IPS DF 19.7 (cell line): ENCODE measurements at places on chromosomes 16 and 17.

GRCh38 chr17:67223924-67224323 is 21.1 kb downstream of the HELZ start:
- no peak for DNase-seq

DNA sequence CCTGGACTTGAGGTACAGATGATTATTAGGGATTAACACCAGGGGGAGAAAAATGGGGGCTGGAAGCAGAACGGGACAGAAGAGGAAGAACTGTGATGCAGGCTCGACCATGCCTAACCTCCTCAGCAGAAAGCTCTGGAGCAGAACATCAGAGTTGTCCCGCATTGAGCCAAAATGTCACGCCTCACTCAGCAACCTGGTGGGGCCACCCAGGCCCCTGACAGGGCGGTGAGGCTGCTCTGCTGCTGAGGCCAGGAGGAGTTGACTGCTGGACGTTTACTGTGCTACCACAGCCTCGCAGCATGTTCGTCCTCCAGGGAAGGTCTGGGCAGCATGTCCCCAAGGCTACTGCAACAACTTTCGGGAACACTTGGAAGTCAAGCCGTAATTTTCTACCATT is 6.5 kb upstream of the ULK2 start:
- DNase-seq: no peak

- no peak for DNase-seq
Observed at GRCh38 chr17:74280093-74280513, 6.1 kb downstream of the DNAI2 start.

- no peak for DNase-seq
Observed at GRCh38 chr17:79721993-79722671, 8.6 kb upstream of the ENPP7 start.

DNA sequence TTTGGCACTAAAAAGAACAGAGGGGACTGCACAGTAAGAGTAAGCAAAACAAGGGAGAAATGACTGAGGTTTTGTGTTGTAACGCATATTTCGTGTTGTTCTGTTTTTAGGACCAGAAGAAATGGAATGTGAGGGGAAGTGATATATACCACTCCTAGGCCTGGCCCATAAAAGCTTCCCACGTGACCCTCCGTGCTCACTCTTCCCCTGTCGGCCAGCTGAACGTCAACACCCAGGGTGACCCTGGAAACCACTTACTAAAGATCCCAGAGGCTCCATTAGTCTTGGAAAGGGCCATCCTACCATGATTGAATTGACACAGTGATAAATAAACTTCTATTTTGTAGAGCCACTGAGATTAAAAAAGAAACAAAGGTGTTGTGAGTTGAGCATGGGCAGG is 79.8 kb downstream of the HELZ start:
- no peak for DNase-seq

DNA sequence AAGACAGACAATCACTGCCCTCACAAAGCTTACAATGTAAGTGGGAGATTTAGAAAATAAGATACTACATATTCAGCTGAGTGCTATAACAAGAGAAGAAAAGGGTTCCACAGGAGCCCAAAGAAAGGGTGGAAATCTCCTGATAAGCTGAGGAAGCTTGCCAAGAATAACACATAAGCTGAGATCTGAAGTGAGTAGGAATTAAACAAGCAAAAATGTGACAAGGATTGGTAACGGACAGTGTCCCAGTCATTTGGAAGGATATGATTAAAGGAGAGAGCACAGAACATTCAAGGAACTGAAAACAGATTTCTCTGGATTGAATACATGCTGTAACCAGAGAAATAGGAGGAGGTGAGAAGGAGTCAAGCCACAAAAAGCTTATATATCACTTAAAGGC is 13.0 kb downstream of the CDYL2 start:
- DNase-seq: no peak

DNA sequence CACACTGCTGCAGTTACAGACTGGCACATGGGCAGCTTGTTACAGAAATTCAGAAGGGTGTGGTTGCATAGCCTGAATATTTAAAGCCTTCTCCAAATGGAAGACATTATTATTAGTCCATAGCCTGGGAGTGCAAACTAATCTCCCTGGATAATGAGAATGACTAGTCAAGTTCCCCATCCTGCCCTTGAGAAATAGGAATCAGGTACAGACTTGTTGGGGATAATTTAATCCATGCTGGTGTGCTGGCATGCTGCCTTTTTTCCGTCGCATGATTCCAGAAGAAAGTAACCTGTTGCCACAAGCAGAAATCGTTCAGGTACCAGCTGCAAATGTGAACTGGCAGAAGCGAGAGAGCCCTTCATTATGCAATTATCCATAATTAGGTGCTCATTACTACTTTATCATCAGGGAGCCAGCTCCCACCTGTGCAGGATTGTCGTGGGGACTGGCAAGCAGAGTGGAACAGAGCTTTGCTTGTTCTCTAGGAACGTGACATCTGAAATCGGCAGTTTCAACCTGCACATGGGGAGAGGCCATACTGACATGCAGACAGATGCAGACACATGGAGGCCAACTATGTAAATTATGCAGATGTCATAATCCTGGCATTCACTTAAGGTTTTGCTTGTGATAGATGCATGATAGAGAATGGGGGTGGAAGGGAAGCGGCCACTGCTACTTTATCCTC is 419.4 kb downstream of the PMP22 start:
- no peak for DNase-seq

- no peak for DNase-seq
Observed at GRCh38 chr16:60302261-60302660, 1568.1 kb upstream of the GOT2 start.

- DNase-seq: peak; percentile 23
Observed at GRCh38 chr17:76000016-76000754, 470 bp upstream of the CDK3 start.
